Hippocampal formation (tissue), 2 donors: ENCODE measurements at places on chromosomes 1 and 21.

- no peak for DNase-seq
Measured at GRCh38 chr1:59509341-59509875, 212.5 kb downstream of the FGGY start.

GRCh38 chr1:192564099-192564498 is 11.5 kb upstream of the RGS1 start:
- DNase-seq, result no peak

- no peak for DNase-seq
Measured at GRCh38 chr1:155990005-155990739, 11.8 kb upstream of the ARHGEF2 start.

GRCh38 chr1:90706437-90707362 is 10.4 kb downstream of the BARHL2 start:
- no peak for DNase-seq

GRCh38 chr1:108831225-108831624 is 25.7 kb downstream of the AKNAD1 start:
- DNase-seq, result no peak

DNA sequence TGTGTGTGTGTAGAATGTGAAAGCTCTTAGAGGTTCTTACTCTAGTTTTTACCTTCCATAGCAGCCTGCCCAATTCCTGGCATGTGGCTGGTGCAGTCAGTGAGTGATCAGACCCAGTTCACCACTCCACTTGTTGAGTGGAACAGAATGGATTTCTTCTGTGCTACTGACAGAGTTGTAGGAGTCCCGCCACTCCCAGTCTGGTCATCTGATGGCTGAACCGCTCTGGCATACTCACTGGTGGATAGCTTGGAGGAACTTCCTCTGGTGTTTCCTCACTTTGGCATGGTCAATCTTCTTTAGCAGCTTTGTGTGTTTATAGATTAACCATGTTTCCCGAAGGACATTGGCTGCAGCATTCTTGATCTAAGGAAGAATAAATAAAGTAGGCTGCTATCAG is 106.7 kb upstream of the ADAR start:
- DNase-seq, result no peak
